Stimulated activated CD4-positive, alpha-beta T cell treated with anti-CD3 and anti-CD28 coated beads, Interleukin-1b, Interleukin-23, amount 100 ng/mL, for 1 hour (primary cell): ENCODE measurements at places on chromosomes 16 and 17.

GRCh38 chr16:12900599-12901203, 697 bp upstream of the SHISA9 start:
- DNase-seq = no peak

- DNase-seq = no peak
Measured at GRCh38 chr17:68297195-68297594, 5.9 kb downstream of the ARSG start.

GRCh38 chr17:43463241-43463640, 20.5 kb upstream of the DHX8 start:
- no peak for DNase-seq

DNA sequence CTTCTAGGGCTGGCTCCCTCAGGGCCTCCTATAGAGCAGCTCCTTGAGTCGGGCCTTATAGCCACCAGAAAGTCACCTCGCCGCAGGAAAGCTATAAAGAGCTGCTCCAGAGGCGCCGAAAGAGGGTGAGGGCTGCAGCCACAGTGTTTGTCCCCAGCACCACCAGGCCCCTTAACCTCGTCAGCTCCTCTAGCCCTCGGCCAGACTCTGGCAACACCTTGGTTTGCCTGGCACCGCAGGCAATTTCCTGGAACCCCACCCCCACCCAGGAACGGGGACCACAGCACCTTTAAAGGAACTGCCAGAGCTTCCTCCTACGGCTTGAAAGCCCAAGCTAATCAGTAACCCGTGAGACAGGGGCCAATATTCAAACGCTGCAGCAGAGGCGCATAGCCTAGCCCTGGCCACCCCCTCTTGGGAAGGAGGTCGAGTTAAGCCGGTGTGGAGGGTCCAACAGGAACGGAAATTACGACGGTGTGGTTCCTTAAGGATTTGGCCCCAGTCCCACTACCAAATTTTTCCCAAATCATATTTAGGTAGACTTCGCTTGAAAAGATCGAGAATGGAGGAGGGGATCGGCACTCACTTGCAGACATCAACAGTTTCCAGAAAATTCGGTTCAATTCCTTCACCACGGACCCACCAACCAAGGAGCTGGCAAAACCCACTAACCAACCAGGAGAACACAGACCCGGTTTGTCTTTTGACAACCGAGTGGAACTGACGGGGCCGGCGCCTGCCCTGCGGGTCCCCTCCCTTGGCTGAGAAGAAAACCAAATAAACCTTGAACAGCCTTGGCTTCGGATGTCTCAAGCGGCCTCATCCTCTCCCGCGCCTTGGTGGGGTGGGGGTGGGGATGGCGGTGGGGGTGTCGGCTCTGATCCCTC, 3.0 kb downstream of the HOXB6 start:
- DNase-seq = no peak

DNA sequence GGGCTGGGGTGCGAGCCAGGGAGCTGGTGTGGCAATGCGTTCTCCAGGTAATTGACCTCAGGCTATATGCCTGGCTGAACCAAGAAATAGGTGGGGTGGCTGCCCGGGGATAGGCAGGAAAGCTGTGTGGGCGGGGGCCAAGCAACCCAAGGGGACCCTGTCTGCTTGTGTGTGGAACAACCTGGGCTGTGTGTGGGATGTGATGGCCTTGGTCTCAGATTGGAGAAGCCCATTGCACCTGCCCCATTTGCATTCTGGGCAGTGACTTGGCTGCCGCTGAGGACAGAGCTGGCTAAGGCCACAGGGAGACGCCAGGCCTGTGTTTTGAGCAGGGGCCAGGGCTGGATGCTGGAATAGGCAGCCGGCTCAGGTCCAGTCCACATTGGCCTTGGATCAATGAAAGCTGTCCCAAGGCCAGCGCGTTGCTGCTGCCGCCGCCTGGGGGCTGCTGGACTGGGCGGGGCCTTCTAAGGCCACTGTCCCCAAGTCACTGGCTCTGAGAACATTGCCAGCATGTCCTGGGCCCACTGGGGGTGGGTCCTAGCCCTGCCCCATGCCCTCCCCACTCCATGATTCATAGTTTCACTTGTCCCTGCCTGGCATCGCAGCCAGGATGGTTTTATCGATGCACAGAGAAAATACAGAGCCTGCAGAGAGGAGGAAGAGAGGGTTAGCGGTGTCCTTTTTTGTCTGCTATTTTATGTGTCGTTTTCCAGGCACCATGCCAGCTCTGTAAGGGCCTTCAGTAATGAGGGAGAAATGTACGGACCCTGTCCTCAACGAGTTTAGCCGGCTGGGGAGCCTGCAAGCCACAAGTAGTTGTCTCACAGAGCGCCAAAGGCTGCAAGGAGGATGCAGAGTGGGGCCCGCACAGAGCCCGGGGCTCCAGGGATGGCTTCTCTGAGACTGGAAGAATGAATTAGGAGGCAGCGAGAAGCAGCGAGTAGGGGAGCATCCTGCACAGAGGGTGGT, 43.9 kb downstream of the NKD1 start:
- DNase-seq = no peak

DNA sequence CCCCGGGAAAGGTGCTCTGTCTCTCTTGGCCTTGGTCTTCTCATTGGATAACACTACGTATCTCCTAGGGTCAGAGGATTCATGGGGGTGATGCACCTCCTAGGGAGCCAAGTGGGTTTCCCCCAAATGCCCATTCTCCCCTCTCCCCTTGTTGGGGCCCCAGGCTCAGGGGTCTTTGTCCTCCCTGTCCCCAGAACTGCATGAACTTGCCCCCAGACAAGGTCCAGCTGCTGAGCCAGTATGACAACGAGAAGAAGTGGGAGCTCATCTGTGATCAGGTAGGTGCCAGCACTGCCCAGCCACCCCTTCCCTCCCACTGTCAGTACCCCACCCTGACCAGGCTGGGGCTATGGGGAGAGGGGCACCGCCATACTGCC, 8.7 kb downstream of the FMNL1 start:
- no peak for DNase-seq

- no peak for DNase-seq
Measured at GRCh38 chr17:37774504-37774903, 29.6 kb upstream of the HNF1B start.

GRCh38 chr17:19371259-19372010, 6.9 kb upstream of the MAPK7 start:
- no peak for DNase-seq

- no peak for DNase-seq
Measured at GRCh38 chr16:21156767-21157467, 1.6 kb upstream of the LDAF1 start.

GRCh38 chr17:74211141-74211911, 2.0 kb upstream of the TTYH2 start:
- no peak for DNase-seq

- DNase-seq = no peak
Measured at GRCh38 chr17:65078441-65079160, 22.1 kb upstream of the GNA13 start.

- no peak for DNase-seq
Measured at GRCh38 chr16:8572919-8573724, 17.2 kb downstream of the TMEM114 start.

DNA sequence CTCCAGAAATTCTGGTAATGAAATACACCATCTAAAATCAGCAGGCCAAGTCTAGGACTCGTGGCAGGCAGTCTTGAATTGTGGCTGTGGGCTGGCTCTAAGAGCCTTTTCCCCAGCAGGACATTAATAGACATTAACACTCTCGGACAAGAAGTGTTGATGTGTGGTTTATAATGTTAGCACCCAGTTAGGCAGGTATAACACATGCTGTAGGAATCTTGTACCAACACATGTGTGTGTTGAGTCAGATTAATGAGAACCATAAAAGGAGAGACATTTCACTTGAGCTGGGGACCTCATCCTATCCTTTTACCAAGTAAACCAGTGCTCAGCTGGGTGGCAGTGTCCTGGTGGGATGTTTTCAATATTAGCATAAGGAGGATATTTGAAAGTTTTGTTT, 264.5 kb downstream of the FTO start:
- no peak for DNase-seq

DNA sequence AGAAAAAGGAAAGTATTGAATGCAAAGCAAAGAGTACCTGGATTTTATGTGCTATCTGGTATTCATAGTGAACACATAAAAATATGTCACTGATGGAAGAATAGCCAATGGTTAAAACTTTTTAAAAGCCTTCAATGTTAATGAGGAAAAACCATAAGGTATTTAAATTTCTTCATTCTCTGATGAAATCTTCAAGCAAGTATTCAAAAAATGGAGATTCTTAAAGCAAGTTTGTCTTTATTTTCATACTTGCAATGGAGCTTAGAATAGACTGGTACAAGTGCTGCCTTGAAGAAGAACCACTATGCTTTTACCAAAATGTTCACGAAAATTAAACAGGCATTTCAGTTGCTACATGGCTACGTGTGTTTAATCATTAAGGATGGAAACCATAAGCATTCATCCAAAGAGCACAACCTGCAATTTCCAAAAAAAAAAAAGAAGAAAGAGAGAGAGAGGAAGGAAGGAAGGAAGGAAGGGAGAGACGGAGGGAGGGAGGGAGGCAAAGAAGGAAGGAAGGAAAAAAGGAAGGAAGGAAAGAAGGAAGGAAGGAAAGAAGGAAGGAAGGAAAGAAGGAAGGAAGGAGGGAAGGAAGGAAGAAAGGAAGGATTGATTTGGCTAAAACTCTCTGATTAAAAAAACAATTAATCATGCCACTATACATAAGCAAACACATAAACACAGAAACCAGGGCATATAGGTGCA, 17.6 kb downstream of the HS3ST3A1 start:
- no peak for DNase-seq

GRCh38 chr17:32189343-32189742, 47.0 kb downstream of the RHOT1 start:
- DNase-seq = no peak

DNA sequence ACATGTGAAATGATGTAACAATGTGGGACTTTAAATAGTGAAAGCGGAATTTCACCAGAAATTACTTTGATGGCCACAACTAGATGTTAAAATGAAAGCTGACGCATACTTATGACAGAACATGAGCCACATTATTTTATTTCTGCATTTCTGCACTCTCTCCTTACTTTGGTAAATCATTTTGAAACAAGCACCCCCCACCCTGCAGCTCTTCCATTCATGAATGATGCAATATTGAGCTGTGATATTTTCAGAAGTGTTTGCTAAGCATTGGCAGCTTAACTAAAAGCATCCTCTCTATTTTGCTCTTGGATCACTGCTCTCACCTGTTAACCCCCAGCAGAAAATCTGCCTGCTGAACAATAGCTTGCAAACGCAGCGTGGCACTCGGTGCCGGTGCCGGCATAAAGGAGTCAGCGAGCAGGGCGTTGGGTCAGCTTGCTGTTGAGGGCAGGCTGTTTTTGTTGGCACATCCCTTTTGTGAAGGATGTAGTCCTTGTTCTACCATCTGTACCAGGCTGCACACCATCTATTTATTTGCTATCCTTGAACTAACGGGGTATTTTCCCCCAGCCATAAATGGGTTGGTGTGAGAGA, 30.8 kb upstream of the CBLN1 start:
- DNase-seq = no peak

DNA sequence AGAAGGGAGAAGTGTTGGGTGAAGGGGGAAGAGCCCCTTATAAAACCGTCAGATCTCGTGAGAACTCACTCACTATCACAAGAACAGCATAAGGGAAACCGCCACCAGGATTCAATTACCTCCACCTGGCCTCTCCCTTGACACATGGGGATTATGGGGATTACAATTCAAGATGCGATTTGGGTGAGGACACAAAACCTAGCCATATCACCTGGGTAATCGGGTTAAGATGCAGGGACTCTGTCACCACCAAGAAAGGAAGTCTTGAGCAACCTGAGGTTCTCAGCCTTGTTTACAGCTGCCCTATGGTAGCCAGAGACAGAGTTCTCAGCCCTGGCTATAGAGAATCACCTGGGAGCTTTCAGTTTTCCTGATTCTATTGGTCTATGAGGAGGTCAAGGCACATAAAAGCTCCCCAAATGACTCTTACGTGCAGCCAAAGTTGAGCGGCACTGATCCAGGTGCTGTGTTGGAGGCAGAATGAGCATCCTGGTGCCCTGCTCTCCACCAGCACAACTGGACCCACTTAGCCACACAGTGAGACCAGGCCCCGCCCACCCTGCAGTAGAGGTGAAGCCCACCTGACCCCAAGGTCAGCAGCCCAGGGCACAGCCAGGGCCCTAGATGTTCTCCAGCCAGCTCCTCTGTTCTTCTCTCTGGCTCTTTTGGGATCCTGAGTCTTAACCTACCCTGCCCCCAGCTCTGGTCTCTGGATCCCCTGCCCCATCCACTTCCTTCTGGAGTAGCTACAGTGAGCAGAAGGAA, 138.5 kb upstream of the CDH5 start:
- DNase-seq = no peak

DNA sequence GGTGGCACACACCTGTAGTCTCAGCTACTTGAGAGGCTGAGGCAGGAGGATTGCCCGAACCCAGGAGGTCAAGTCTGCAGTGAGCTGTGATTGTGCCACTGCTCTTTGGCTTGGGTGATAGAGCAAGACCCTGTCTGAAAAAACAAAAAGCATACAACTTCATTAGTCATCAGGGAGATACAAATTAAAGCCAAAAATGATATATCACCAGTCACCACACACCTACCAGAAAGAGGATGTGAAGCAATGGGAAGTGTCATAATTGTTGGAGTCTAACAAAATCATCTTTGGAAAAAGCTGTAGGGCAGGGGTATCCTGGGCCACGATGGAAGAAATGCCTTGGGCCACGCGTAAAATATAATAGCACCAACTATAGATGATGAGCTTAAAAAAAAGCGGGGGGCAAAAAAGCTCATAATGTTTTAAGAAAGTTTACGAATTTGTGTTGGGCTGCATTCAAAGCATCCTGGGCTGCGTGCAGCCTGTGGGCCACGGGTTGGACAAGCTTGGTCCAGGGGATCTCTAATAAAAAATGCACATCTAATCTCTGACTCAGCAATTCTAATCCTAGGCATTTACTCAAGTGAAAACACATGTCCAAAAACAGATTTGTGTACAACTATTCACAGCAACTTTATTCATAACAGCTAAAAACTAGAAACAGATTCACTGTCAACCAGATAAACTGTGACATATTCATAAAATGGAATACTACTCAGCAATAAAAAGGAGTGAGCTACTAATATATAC, 65.9 kb downstream of the HIC1 start:
- no peak for DNase-seq

DNA sequence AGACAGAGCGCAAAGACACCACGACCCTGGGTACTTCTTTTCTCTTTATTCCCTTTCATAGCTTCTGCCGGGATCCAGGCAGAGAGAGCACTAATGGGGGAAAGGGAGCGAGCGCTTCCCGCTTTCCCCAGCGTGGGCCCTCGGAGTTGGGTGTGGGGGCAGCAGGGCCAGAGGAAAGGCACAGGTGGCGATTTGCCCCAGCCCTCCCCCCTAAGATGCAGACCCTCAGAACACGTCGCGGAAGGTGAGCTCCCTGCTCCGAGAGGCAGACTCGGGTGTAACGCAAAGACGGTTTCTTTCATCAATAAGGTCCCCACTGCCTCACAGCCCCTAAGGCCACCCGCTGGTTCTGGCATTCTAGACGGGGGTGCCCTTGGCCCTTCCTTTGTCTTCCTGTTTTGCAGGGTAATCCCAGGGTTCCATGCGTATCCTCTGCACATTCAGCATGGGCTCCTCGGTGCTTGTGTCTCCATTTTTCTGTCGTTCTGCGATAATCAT, 570 bp upstream of the NME3 start:
- DNase-seq = no peak

DNA sequence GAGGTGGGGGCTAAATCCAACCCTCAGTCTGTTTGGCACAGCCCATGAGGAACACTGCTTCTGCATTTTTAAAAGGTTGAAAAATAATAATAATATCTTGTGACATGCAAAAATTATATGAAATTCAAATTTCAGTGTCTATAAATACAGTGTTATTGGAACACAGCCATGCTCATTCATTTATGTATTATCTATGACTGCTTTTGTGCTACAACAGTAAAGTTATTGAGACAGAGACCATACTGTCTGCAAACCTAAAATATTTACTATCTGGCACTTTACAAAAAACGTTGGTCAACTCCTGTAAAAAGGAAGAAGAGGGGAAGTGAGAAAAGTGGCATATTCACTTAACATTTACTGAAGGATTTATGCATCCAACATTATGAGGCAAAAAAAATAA, 3.1 kb downstream of the ABCA5 start:
- no peak for DNase-seq
